Stimulated activated CD4-positive, alpha-beta T cell treated with anti-CD3 and anti-CD28 coated beads, Interleukin-12 subunit alpha, Interleukin-12 subunit beta, amount 100 ng/mL, for 48 hours (primary cell): ENCODE measurements at places on chromosomes 7 and 10.

GRCh38 chr10:103478671-103479070 is 369 bp downstream of the CALHM3 start:
- DNase-seq, result no peak

DNA sequence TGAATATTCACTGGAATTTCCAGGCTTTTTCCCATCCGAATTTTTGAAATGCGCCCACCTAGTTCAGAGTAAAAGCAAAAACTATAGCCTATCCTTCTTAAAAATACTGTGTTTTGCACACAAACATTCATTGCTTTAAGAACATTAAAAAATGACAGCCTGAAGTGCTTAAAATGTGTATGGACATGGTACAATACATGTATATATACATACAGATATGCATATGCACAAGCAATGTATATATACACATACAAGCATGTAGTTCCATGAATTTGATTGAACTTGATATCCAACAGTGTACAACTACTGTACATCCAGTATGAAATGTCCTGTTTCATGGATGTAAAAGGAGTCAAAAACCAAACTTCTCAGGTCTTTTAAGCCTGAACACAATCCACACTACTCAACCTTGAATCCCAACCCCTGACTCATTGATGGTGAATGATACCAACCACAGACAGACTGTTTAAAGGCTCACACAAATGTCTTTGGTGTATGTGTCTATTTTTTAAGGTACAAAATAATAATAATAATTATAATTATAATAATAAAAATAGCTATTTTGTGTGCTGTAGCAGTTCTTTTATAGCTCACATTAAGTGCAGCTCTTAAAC is 14.8 kb downstream of the INHBA start:
- DNase-seq, result no peak

DNA sequence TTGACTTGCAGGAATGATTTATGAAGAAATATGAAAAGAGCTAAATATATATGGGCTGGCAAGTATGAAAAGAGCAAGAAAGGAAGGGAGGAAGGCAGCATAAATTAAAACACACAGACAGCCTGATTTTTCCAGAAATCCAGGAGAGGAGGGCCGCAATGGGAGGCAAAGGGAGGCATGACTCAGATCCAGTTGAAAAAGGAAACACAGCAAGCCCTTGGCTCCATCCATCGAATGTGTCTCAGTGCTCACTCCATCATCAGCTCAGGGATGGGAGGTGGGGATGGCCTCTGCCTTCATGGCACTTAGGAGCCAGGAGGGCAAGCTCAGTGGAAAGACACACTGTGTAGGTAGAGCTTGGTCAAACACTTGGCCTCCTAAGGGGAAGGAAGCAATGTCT is 75.7 kb upstream of the PDZD8 start:
- no peak for DNase-seq

DNA sequence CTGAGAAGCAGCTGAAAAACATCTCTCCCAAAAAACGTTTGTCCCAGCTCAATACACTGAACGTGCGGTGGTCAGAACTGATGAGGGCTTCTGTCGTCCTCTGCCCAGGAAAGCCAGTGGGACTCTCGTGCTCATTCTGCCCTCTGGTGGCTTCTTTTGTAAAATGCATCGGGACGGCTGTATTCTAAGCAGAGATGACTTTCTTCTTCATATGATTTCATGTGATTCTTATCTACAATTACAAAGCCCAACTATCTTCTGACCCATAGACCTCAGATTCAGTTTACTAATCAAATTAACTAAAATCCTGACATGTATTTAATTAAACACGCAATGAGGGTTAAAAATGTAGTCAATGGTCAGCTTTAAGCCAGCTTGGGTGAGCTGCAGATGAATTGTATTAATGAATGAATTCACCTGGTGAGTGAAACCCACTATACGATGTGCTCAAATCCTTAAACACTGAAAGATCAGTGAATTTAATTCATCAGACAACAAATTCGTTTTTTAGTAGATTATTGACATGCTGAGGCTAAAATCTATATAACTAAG is 117.6 kb upstream of the FAM204A start:
- peak; percentile 59 for DNase-seq

DNA sequence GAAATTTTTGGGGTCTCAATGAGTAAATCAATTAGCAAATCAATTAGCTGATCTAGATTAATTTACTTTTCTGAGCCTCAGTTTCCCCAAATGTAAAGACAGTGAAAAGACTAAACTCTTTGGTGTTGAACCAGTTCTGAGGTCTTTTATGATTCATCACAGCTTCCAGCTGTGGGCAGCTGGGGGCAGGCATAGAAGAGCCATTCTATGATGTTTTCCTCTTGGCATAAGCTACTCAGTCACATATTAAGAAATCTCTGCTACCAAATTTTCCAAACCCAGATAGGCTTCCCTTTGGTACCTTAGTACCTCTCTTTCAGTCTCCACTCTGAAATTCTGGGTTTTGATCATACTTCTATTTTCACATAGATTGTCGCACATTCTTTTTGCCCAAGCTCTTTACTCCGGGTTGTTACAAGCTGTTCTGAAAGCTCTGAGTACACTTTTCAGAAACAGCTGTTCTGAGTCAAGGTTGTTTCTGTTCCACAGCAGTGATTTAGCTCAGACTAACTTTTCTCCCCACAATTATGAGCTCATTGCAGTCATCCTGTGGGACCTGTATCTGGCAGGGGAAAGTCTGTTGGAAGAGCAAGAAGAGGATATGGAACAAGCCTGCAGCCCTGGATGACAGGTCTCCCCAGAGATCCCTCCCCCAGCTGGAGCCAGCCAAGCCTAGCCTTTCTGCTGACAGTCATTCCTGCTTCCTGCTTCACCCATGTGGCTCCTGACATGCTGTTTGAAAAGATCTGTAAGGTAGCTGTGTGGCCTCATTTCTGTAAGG is 599.6 kb upstream of the GHITM start:
- no peak for DNase-seq

GRCh38 chr10:72276013-72276387 is 2.3 kb downstream of the DDIT4 start:
- DNase-seq, result no peak

GRCh38 chr7:4965295-4966022 is 6.5 kb upstream of the MMD2 start:
- DNase-seq, result no peak

GRCh38 chr7:47535035-47535703 is 46.7 kb downstream of the TNS3 start:
- DNase-seq, result no peak

GRCh38 chr7:21617916-21618390 is 75.1 kb downstream of the DNAH11 start:
- no peak for DNase-seq

DNA sequence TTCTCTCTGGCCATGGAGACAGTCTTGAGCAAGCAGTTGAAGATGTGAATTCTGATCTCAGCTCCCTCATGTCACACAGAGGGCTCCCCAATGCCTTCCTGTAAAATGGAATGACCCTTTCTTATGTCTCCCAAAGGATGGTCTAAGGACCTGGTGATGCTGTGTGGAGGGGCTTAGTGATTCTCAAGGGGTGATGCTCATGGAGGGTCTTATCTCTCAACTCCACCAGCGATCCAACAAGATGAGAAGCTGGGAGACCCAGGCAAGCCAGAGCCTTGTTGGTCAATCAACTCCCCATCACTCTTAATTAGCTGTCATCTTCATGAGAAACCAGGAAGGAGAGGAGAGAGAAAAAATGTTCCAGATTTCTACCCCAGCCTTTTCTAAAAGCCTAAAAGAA is 78.0 kb upstream of the SORCS3 start:
- DNase-seq, result no peak

DNA sequence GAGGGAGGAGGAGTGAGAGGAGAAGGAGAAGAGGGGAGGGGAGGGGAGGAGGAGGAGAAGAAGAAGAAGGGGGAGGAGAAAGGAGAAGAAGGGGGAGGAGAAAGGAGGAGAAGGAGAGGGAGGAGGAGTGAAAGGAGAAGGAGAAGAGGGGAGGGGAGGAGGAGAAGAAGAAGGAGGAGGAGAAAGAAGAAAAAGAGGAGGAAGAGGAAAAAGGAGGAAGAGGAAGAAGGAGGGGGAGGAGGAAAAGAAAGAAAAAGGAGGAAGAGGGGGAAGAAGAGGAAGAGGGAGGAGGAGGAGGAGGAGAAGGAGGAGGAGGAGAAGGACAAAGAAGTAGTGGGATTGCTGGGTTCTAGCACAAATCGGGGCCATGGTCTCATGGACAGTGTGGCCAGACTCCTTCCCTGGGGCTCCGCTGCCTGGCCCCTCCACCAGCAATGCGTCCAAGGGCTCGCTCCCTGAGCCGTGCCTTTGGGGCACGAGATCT is 4.2 kb upstream of the MAFK start:
- no peak for DNase-seq

- DNase-seq, result no peak
Observed at GRCh38 chr7:45509222-45509621, 64.9 kb upstream of the ADCY1 start.

DNA sequence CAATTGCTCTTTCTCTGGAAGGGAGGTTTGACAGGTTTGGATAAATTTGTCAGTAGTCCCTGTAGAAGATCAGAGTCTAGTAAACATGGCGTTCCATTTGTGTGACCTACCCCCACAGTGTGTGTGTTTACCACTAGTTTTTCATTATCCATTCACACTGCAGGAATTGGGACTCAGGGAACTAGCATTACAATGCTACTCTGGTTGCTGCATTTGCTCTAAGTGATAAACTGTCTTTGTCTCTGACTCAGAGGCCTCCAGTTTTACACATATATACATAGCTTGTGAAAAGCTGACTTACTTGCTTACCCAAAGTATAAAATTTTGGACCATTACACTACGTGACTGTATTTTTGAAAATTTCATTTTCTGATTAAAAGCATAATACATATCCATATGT is 1604.0 kb downstream of the REEP3 start:
- DNase-seq, result no peak

- no peak for DNase-seq
Observed at GRCh38 chr7:74272305-74273038, 16.7 kb upstream of the CLIP2 start.

DNA sequence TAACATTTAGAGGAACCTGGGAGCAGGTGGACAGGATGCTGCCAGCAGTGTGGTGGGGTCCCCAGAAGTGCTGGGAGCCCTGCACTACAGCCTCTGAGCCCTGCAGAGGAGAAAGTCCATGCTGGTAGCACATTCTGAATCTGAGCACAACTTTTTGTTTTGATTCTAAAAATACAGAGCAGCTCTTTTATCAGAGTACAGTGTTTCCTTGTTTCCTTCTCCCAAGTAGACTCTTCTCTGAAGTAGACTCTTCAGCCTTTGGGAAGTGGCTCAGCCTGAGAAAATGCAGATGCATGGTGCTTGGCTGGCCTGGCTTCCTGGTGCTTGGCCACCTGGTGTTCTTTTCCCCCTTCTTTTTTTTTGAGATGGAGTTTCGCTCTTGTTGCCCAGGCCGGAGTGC is 9.1 kb downstream of the ADCY1 start:
- DNase-seq, result no peak

DNA sequence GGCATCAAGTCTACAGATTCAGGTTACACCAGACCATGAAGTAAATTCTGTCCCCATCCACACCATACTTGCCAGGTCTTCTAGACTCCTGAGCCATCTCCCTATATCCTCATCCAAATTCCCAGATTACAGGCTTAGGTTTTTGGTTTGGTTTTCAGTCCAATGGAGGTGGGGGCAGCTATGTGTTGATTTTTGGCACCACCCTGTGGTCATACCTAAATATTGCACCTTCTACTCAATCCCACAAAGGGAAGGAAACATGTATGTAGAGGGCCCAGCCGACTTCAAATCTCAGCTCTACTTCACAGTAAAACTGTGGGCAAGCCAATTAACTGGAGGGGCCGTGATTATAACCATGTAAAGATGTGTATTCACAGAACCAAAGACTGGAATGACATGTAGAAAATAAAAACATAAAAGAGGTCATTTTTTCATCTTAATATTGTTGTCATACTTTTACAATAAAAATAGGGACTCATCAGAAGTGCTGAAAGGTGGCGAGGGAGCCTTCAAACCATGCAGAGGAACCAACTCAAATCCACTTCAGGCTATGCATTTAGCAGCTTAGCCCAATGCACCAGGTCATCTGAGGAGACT is 19.8 kb downstream of the ERCC6 start:
- DNase-seq, result no peak

DNA sequence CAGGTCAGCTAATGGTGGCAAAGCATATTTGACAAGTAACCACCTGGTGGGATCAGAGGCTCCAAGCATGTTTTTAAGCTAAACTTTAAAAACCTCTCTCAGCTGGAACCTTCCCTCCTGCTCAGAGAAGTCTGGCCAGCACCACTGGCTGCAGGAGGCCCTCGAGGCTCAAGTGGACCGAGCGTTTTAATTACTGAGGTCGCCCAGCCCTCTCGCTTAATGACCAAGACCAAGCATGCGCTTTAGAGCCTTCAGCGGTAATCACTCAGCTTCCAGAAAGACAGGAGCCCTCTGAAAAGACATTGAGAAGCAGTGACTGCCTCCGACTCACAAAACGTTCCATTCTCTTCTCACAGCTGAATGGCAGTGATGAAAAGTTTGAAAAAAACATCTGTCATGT is 383.4 kb upstream of the ADARB2 start:
- no peak for DNase-seq

GRCh38 chr7:3697472-3697871 is 396.4 kb downstream of the SDK1 start:
- DNase-seq, result no peak

DNA sequence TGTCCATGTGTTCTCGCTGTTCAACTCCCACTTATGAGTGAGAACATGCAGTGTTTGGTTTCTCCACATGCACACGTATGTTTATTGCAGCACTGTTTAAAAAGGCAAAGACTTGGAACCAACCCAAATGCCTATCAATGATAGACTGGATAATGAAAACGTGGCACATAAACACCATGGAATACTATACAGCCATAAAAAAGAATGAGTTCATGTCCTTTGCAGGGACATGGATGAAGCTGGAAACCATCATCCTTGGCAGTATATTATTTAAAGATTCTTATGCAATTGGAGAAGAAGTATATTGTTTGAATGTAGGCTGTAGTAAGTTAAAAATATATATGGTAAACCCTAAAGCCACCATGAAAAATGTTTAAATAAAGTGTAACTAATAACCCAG is 7.2 kb upstream of the CACNB2 start:
- DNase-seq, result no peak

DNA sequence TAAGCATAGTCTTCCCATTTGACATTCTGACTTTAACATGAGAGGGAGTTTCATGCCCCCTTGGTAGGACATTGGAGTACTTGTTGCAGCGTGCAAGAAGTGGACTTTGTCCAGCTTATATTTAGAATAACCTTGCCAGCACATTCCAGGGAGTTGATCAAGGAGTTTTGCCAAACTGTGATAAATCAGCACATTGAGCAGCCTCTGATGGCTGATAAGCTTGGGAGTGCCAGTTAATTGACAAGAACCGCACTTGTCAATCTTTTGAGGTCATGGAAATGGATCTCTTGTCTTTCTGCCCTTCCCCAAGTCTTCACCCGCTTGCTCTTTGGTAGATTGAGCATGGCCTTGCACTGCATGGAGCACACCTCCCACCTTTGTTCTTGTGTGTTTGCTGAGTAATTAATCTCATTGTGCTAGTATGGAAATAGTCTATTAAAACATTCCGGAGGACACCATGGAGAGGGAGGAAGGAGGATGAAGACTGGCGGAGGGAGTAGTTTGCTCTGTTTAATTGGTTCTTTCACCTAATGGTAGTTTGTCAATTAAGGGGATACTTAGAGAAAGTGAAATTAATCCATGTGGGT is 668.5 kb upstream of the GALNT17 start:
- no peak for DNase-seq
